ENCODE measurements at places on chromosomes 7 and 10.

GRCh38 chr10:72082856-72083789 is 5.2 kb downstream of the SPOCK2 start:
- no peak for DNase-seq

- DNase-seq = no peak
Measured at GRCh38 chr10:80075781-80076180, 2.7 kb upstream of the TMEM254 start.

GRCh38 chr10:104262055-104262454 is 6.9 kb upstream of the GSTO2 start:
- DNase-seq = no peak

- no peak for DNase-seq
Measured at GRCh38 chr10:69831231-69831855, 29.6 kb downstream of the COL13A1 start.

DNA sequence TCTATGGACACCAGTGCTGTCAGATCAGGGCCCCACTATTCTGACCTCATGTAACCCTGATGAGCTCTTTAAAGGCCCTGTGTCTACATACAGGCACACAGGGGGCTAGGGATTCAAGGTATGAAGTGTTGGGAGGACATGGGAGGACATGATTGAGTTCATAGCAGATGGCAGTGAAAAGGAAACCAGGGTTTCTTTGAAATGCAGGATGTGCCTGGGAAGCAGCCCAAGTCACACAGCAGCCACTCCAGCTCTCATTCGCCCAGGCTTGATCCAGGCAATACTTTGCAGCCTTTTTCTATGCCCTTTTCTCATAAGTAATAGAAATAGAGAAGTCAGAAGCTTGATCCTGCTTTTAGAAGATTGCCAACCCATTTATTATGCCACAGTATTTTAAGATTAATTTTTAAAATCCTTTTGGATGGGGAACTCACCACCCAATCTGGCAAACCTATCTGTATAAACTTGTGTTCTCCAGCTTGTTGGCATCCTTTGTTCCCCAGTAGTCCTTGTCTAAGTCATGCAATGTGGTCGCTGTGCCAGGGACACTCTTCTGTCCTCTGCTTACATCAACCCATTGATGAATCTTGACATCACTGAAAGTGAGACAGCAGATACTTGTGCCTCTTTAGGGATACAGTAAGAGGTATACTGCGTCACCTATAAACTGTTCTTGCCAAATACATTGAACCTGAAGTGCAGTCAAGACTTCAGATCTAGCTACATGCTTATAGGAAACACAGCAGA is 95.0 kb downstream of the TAF3 start:
- DNase-seq = no peak

DNA sequence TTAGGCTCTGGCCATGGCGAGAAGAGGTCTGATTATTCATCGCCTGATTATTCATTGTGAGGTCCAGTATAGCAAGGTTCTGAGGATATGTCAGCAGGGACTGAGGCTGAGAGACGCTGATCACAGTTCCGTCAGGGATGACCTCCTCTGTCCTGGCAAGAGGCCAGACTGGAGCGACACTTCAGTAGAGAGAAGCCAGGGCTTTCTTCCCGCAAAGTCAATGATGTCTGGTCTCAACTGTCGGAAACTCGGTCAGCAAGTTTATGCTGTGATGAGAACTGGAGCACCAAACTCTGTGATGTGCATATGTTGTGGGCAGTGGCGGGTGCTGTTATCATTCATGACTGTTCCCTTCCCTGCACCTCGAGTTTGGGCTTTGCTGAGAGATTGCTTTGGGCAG is 29.0 kb upstream of the GNA12 start:
- no peak for DNase-seq

GRCh38 chr7:89312551-89312950 is 517.0 kb upstream of the TEX47 start:
- DNase-seq = no peak

- no peak for DNase-seq
Measured at GRCh38 chr7:106870983-106871410, 5.9 kb downstream of the PIK3CG start.

DNA sequence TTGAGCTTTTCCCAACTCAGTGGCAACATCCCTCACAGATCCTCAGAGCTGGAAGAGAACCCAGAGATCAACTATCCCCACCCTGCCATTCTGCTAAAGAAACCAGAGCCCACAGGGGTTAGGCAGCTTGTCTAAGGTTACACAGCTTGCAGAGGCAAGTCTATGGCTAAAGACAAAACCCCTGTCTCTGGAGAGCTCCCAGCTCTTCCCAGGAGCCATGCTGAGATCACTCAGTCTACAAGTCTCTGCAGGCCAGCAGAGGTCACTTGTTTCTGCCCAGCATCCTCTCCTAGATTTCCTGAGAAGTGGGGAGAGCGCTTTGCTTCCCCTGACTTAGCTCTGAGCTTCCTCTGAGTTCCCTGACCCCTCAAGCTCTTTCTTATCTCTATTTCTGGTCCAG is 28.5 kb upstream of the LOXL4 start:
- no peak for DNase-seq

GRCh38 chr7:155463114-155463811 is 5.3 kb downstream of the EN2 start:
- no peak for DNase-seq
